ENCODE measurements at places on chromosomes 3 and 15. TPM values are rescaled to one million over a fixed set of nuclear protein-coding genes. Genes with fewer than 3 reads are reported as not detected.

GRCh38 chr3:128775906-128776542 is 50.0 kb downstream of the RAB7A start:
- peaks cover 40% of the 10 kb centered on the region for H3K36me3 ChIP-seq
- DNase-seq = no peak
- no peak overlapping the region for H3K4me3 ChIP-seq
- H3K27ac ChIP-seq = no peak overlapping the region
- peaks cover 71% of the 10 kb centered on the region for H3K4me1 ChIP-seq
- H3K27me3 ChIP-seq = no peaks in the 10 kb centered on the region

GRCh38 chr3:161890147-161890625 is 393.6 kb downstream of the OTOL1 start:
- no peaks in the 10 kb centered on the region for H3K36me3 ChIP-seq
- no peaks in the 10 kb centered on the region for H3K27me3 ChIP-seq
- H3K27ac ChIP-seq = no peak overlapping the region
- H3K4me1 ChIP-seq = no peaks in the 10 kb centered on the region

DNA sequence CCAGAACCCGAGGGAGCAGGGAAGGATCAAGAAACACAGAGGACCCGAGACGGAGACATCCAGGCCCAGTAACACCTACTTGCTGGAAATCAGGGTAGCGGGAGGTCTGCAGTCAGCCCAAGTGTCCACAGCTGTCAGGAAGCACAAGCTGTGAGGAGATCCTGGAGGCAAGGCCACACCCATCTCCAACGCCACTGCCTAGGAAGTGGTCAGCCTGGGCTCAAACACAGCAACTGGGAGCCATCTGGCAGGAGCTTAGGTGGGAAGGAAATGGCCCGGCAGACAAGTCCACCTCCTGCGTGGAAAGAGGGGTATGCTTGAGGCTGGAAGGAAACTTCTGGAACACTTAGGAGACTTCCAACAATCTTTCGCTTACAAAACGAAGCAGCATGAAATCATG is 407.1 kb downstream of the VPS13C start:
- H3K27ac ChIP-seq = no peak overlapping the region
- no peak overlapping the region for H3K4me3 ChIP-seq
- DNase-seq = no peak
- peaks cover 1% of the 10 kb centered on the region for H3K27me3 ChIP-seq
- no peaks in the 10 kb centered on the region for H3K36me3 ChIP-seq

- peaks cover 1% of the 10 kb centered on the region for H3K27me3 ChIP-seq
- no peak overlapping the region for H3K27ac ChIP-seq
- H3K36me3 ChIP-seq = no peaks in the 10 kb centered on the region
- no peak overlapping the region for H3K4me3 ChIP-seq
- DNase-seq = no peak
- peaks cover 5% of the 10 kb centered on the region for H3K4me1 ChIP-seq
Observed at GRCh38 chr15:69697916-69698315, 245.3 kb downstream of the RPLP1 start.

DNA sequence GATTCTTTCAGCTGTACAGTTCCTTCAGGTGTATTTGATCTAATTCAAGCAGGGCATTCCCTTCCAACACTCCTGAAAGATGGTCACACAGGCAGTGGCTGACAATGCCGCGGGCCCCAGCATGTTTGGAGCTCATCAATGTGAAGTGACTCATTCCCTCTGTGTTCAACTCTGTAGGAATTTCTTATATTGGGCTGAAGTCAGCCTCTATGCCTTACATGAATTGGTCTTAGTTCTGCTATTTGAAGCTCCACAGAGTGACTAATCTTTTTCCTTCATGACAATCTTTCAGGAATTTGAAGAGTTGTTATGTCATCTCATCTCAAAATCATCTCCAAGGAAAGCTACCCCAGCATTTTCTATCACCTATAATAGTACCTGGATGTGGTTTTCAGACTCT is 142.5 kb upstream of the C2CD4B start:
- H3K27ac ChIP-seq = no peak overlapping the region
- H3K36me3 ChIP-seq = no peaks in the 10 kb centered on the region
- peaks cover 23% of the 10 kb centered on the region for H3K27me3 ChIP-seq
- peaks cover 3% of the 10 kb centered on the region for H3K4me1 ChIP-seq

- no peak within 1 kb of the TSS for H3K4me3 ChIP-seq
- no peaks in the 10 kb centered on the region for H3K36me3 ChIP-seq
- no peak within 1 kb of the TSS for H3K27ac ChIP-seq
- no peaks in the 10 kb centered on the region for H3K4me1 ChIP-seq
- peaks cover 2% of the 10 kb centered on the region for H3K27me3 ChIP-seq
- DNase-seq = no peak
Observed at GRCh38 chr3:52777127-52777958, at the start of gene ITIH1. Gene ITIH1, plus strand, starts transcription at chr3:52777599. Its CDS starts 17 bp downstream, at chr3:52777616.

DNA sequence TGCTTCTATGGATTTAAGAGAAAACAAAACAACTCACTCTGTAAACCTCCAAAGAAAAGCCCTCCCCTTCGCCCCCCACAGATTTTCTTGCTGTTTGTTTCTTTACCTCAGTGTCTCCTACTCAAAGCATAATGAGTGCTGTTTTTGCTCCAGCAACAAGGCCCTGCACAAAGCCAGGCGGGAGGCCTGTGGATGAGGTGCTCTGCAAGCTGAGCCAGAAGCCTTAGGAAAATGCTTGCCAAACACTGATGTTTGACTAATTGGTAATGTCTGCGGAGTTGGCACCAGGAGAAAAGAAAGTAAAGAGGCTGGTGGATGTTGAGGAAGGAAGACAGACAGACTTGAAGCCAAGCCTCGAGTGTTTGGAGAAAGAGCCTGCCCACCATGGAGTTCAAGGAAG is 99.7 kb downstream of the RARB start:
- H3K27me3 ChIP-seq = peaks cover 6% of the 10 kb centered on the region
- H3K27ac ChIP-seq = no peak overlapping the region
- H3K4me3 ChIP-seq = no peak overlapping the region

GRCh38 chr15:41966414-41966812 is 5.9 kb downstream of the EHD4 start:
- H3K36me3 ChIP-seq = peaks cover 22% of the 10 kb centered on the region
- H3K27ac ChIP-seq = no peak overlapping the region
- no peaks in the 10 kb centered on the region for H3K27me3 ChIP-seq

DNA sequence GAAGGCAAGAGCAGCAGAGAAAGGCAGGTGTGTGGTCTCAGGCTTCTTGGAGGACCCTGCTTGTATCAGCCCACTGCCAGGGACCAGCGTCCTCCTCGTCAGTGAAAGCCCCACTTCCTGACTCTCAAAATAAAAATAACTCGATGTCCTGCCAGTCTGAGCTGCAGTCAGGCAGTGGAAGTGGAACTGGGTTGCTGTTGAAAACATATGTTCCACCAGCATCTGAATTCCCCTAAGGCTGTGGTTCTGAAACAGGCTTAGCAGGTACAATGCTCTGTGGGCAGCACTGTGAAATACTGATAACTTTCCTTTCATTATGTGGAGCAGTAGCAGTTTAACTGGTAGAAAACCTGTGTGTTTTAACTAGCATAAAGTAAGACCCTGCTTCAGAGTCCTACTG is 121.6 kb upstream of the EIF1B start:
- no peak for DNase-seq
- H3K27me3 ChIP-seq = peaks cover 2% of the 10 kb centered on the region
- no peaks in the 10 kb centered on the region for H3K36me3 ChIP-seq
- no peak overlapping the region for H3K4me3 ChIP-seq

- H3K27me3 ChIP-seq = no peaks in the 10 kb centered on the region
- H3K36me3 ChIP-seq = no peaks in the 10 kb centered on the region
- no peak overlapping the region for H3K4me3 ChIP-seq
Observed at GRCh38 chr3:89851974-89852621, 744.7 kb downstream of the EPHA3 start.

DNA sequence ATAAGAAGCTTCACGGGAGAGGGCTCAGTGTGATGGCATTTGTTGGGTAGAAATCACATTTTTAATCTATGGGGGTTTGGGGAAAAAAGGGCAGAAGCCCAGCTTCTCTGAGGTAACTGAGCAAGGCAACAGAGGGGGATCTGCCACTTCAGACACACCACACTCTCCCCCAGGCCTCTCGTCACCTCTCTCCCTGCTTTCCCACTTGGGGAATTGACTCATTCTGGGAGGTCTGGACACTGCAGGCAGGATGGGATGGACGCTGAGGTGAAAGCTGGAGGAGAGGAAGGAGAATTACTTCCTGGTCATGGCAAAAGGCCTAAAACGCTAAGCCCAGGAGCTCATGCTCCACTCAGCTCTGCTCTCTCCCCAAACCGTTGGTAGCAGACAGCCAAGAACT is 33.2 kb downstream of the MYO5C start:
- peak overlapping the region; percentile 93 for H3K27ac ChIP-seq
- DNase-seq = no peak
- H3K4me1 ChIP-seq = peaks cover 39% of the 10 kb centered on the region
- H3K27me3 ChIP-seq = no peaks in the 10 kb centered on the region
- H3K36me3 ChIP-seq = peaks cover 3% of the 10 kb centered on the region

- H3K4me1 ChIP-seq = peaks cover 33% of the 10 kb centered on the region
- H3K27ac ChIP-seq = peak overlapping the region; percentile 72
- no peaks in the 10 kb centered on the region for H3K27me3 ChIP-seq
- DNase-seq = no peak
- no peak overlapping the region for H3K4me3 ChIP-seq
- H3K36me3 ChIP-seq = peaks cover 13% of the 10 kb centered on the region
Observed at GRCh38 chr15:64476550-64476949, 16.2 kb downstream of the ZNF609 start.

DNA sequence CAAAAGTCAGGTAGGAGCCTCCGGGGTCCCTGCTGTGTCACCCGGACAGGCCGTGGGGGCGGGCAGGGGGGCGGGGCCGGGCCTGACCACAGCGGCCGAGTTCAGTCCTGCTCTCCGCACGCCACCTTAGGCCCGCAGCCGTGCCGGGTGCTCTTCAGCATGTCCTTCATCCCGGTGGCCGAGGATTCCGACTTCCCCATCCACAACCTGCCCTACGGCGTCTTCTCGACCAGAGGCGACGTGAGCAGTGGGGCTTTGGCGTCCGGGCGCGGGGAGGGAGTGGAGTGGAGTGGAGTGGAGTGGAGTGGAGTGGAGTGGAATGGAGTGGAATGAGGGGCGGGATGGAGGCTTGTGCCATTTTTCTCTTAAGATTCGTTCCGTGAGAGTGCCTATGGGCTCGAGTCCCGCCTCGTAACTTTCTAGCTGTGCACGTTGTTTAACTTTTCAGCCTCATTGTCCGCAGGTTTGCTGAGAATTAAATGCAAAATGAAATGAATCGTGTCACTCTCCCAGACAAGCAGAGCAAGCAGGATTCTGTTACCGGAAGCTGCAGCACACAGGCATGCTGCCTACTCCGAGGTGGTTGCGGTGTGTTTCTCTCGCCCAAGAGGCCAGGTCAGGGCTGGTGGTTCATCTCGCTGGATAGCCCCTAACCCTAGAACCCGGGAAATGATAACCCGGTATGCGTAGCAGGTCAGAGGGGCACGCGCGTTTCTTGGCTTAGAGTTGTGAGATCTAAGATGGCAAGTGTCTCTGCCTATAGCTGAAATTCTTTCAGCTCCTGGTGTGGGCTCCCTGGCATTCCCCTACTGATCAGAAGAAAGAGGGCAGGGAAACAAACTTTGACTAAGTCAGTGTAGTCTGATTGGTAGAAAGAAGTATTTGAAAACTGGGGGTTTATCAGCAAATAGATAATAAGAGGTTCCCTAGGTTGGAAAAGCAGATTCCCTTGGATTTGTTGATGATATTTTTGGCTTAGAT is at the start of gene FAH:
Gene FAH, plus strand, starts transcription at position 104 of the 981 bp plus-strand sequence. Its CDS starts 56 bp downstream, at position 160.
- H3K27me3 ChIP-seq = no peaks in the 10 kb centered on the region
- peaks cover 31% of the 10 kb centered on the region for H3K4me1 ChIP-seq
- H3K36me3 ChIP-seq = peaks cover 5% of the 10 kb centered on the region

GRCh38 chr3:191356631-191357439 is 26.5 kb upstream of the UTS2B start:
- H3K27ac ChIP-seq = no peak overlapping the region
- no peaks in the 10 kb centered on the region for H3K36me3 ChIP-seq
- H3K4me1 ChIP-seq = peaks cover 11% of the 10 kb centered on the region
- H3K4me3 ChIP-seq = no peak overlapping the region

DNA sequence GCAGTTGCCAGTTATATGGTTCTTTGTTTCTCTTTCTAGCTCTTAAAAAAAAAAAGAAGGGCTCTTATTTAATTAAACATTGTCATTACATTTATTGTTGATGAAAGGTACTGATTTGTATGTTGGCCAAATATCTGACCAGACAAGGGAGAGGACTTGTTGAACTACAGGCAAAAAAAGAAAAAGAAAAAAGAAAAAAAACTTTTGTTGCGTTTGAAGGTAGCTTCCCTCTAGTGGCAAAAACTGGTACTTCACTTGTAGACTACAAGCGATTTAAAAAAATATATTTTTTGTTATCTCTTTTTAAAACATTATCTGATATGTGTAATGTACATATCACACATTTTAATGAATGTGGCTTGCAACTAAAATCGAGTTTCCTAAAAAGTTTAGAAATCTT is 280.6 kb downstream of the ROBO2 start:
- no peaks in the 10 kb centered on the region for H3K36me3 ChIP-seq
- H3K4me1 ChIP-seq = no peaks in the 10 kb centered on the region
- no peak for DNase-seq
- no peak overlapping the region for H3K4me3 ChIP-seq
- no peak overlapping the region for H3K27ac ChIP-seq

DNA sequence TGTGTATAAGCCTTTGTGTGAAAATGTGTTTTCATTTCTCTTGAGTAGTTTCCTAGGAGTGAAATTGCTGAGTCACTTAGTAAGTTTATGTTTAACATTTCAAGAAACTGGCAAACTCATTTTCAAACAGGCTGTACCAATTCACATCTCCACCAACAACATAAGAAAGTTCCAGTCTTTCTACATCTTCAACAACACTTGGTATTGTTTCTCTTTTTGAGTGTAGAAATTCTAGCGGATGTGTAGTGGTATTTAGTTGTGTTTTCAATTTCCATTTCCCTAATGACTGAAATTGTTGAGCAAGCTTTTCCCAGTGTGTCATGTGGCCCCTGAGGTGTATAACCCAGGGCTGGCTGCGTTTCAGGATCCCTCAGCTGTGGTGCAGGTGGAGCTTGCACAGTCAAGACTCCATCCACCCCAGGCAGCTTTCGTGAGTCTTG is 258.5 kb downstream of the PDCD6IP start:
- peak; percentile 19 for DNase-seq
- no peaks in the 10 kb centered on the region for H3K36me3 ChIP-seq
- H3K27me3 ChIP-seq = no peaks in the 10 kb centered on the region
- H3K4me1 ChIP-seq = peaks cover 2% of the 10 kb centered on the region
- H3K4me3 ChIP-seq = no peak overlapping the region
- no peak overlapping the region for H3K27ac ChIP-seq

- H3K27me3 ChIP-seq = peaks cover 5% of the 10 kb centered on the region
- peak; percentile 12 for DNase-seq
- H3K36me3 ChIP-seq = no peaks in the 10 kb centered on the region
- H3K27ac ChIP-seq = no peak overlapping the region
- H3K4me1 ChIP-seq = no peaks in the 10 kb centered on the region
Observed at GRCh38 chr15:80367094-80367493, 37.1 kb upstream of the ARNT2 start.

- no peak for DNase-seq
- no peaks in the 10 kb centered on the region for H3K27me3 ChIP-seq
- H3K4me3 ChIP-seq = no peak overlapping the region
- H3K27ac ChIP-seq = no peak overlapping the region
- peaks cover 2% of the 10 kb centered on the region for H3K4me1 ChIP-seq
Observed at GRCh38 chr3:50417637-50418033, 58.3 kb upstream of the TMEM115 start.

GRCh38 chr3:60703956-60704736 is 547.1 kb downstream of the FHIT start:
- H3K27me3 ChIP-seq = no peaks in the 10 kb centered on the region
- H3K4me3 ChIP-seq = no peak overlapping the region
- DNase-seq = no peak
- no peaks in the 10 kb centered on the region for H3K4me1 ChIP-seq

GRCh38 chr3:107555359-107555758 is 32.6 kb downstream of the BBX start:
- no peaks in the 10 kb centered on the region for H3K27me3 ChIP-seq
- no peak overlapping the region for H3K4me3 ChIP-seq
- H3K4me1 ChIP-seq = peaks cover 38% of the 10 kb centered on the region
- DNase-seq = no peak

Gene SV2B
- total RNA-seq = not detected

Gene NDN
- total RNA-seq = 3.0 TPM

Gene BMF
- total RNA-seq = 4.3 TPM

Gene MELTF
- 3.4 TPM for total RNA-seq

Gene ACKR4
- total RNA-seq = not detected

Gene ACTC1
- not detected for total RNA-seq
